T-helper 9 cell (primary cell): ENCODE measurements at places on chromosomes 4 and X.

DNA sequence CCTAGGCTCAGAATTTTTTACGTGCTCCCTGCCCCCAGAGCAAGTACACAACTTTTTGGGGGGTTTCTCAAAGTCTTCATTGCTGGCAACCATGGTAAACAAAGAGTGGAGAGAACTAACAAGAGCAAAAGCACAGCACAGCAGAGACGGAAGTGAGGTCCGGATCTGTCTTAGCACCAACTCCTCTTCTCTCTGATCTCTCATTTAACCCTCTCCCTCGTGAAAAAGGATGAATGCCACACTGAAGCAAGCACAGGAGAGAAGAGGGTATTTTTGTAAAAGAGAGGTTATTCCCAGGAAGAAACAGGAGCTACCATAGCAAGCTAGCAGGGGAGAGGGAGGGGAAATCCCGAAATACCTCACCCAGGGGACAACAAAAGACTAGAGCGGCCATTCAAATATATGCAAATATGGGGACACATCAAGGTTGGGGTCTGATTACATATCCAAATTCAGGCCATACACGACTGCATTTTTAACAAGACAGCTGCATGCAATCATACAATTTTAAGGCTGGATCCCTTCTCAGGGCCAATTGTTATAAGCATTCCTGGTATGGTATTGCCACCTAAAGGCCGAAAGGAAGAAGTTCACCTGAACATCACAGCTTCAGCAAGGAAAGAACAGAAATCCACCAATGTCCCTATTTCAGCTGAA is 46.6 kb downstream of the CD40LG start:
- no peak for DNase-seq

DNA sequence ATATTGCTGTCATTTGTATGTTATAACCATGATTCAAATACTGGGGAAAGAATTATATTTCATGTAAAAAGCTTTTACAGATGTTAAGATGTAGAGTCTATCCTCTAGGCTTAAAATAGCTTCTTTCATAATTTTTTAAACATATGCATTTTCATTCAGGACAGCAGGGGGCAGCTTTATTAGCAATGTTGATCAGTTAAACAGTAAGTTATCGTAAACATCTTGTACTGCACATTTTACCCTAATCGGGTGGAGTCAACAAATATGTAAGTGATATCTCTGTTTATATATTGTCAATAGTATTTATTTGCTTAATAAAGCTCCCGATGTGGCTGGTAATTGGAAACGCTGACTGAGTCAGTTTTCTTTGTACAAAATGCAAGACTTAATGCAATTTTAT is 142.5 kb upstream of the MED14 start:
- DNase-seq, result no peak

GRCh38 chr4:102809190-102809589 is 18.2 kb downstream of the UBE2D3 start:
- DNase-seq, result no peak

GRCh38 chrX:7943600-7944245 is 16.5 kb upstream of the PNPLA4 start:
- DNase-seq, result no peak

- no peak for DNase-seq
Observed at GRCh38 chr4:155757745-155758265, 1.0 kb upstream of the GUCY1B1 start.

DNA sequence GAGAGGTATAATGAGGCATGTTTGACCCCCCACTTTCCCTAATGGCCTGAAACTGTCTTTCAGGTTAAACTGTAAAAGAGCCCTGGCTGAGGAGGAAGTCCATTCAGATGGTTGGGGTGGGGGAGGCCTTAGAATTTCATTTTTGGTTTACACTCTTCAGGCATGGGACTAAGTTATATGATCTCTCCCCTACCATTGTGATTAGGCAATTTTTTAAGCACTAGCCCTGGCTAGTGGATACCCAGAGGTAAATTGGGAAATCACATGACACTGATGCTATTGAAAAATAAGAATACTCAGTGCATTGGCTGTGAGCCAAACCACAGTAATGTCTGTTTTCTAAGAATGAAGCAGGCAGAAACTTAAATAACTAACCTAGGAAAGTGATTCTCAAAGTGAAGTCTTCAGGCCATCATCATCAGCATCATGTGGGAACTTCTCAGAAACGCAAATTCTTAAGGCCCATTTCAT is 149.7 kb downstream of the RRAGB start:
- DNase-seq, result no peak

GRCh38 chr4:5752376-5753184 is 41.6 kb downstream of the EVC start:
- no peak for DNase-seq

DNA sequence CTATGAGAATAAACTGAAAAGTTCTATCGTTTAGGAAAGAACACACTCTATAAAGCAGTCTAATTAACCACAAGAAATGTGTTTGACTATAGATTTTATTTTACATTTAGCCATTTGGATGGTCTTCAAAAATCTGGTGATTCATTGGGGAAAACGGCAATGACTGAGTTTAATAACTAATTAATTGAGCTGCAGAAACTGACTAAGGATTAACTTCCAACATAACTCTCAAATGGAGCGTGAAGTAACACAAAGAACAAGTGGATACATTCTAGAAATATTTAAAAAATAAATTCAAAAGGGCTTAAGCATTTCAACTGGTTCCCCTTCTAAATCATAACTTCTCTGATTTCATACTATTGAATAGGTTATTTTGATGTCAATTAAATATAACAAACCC is 1582.4 kb downstream of the PCDH18 start:
- DNase-seq, result no peak

DNA sequence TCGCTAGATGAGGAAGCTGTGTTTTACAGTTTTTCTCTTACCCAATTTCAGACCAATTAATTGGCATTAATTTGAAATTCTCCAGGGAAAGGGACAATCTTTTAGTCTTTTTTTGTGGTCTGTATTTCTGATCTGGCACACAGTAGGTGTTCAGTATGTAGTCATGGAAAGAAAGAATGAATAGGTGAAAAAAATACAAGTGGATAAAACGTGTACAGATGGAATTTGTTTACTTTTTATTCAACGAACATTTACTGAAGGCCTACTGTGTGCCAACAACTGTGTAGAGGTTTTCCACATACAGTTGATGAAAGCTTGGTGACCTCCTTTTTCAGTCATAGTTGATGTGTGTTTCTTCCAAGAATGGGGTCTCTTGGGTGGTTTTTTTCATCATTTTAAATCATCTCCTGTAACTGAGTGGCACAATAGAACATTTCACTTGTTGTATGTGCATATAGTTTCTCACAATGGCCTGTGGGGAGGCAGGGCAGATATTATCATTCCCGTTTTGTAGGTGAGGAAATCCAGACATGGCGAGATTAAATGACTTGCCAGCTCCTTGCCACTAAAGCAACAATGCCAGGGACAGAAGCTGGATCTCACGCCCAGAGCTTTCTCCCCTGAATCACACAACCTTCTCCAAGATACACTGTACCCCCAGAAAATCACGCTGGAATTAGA is 102.4 kb downstream of the CEP135 start:
- DNase-seq, result no peak

DNA sequence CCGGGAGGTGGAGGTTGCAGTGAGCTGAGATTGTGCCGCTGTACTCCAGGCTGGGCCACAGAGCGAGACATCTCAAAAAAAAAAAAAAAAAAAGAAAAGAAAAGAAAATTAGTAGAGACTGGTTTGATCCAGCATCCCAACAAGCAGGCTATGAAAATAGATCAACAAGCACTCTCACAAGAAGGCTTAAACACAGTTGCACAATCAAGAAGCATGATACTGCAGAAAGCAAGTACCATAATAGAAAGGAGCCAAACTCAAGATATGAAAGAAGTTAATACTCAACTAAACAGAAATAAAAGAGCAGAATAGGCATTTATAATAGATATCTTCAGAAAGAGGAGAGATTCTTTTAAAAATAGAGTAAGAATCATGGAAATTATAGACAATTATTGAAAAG is 10.6 kb downstream of the TLR6 start:
- no peak for DNase-seq

DNA sequence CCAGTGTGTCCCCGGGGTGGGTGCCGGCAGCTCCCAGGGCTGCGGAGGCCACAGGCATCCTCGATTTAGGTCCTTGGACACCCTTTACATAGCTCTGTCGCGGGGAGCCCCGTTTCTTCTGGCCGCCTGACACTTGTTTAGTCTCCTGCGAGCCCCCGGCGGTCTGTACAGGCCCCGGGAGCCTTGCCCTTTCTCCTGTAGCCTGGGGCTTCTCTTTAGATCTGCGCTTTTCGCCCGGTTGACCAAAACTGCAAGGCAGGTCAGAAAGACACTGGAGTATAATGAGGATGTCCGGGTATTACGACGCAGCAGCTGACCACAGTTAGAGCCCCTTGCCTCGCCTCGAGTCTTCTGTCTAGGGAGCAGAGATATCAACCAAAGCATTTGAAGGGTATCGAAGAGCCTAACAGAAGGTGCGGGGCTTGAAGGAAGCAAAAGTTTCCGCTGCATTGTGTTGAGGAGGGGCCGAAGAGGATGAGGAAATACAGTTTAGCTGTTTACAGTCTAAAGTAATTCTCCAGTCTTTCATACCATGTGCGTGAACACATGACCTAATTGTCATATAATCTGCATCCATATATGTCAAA is 479 bp downstream of the BRCC3 start:
- no peak for DNase-seq

DNA sequence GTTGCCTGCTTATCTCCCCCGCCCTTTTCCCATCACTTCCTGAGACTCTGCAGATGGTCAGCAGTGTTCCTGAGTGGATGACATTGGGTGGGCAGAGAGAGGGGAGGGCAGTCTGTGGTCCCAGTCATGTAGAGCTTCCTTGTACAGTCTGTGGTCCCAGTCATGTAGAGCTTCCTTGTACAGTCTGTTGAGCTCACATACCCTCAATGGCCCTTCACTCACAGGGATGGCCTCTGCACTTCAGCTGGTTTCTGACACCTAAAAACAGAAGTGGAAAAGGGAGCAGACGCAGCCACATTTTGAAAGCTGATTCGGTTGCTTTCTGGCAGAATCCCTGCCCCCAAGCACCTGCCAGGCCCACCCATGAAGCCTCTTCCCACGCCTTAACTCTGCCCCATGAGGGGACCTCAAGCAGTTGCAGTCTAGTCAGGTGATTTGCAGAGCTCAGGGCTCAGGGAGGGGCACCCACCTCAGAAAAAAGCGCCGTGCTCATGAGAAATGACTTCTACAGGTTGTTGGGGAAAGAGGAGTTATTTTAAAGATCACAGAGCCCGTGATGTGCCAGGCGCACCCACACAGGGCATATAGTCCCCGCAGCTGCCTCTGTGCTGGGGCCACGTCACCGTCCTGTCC is 3.6 kb upstream of the TMEM271 start:
- DNase-seq, result no peak
